ENCODE measurements at places on chromosomes 12 and 14. TPM values are rescaled to one million over a fixed set of nuclear protein-coding genes. Genes with fewer than 3 reads are reported as not detected.

- H3K4me3 ChIP-seq: no peak overlapping the region
- no peaks in the 10 kb centered on the region for H3K4me1 ChIP-seq
- H3K27me3 ChIP-seq: no peaks in the 10 kb centered on the region
- no peak overlapping the region for H3K27ac ChIP-seq
Measured at GRCh38 chr14:86055512-86056075, 525.6 kb downstream of the FLRT2 start.

Gene GPRC5A
- total RNA-seq: 742 TPM

Gene KRT79
- not detected for total RNA-seq

- H3K4me3 ChIP-seq: no peak overlapping the region
- no peaks in the 10 kb centered on the region for H3K36me3 ChIP-seq
- no peak overlapping the region for H3K27ac ChIP-seq
- no peak for DNase-seq
Measured at GRCh38 chr14:41146391-41146790, 460.3 kb upstream of the LRFN5 start.

Gene TC2N
- 86.6 TPM for total RNA-seq

All from Calu3 (cell line).